ENCODE measurements at places on chromosomes 13 and 19. TPM values are rescaled to one million over a fixed set of nuclear protein-coding genes. Genes with fewer than 3 reads are reported as not detected.

Gene ATP4B
- not detected for polyA plus RNA-seq

Gene GSK3A
- polyA plus RNA-seq, result 19.3 TPM

Gene MBD3L2
- polyA plus RNA-seq, result not detected

Gene ZNF550
- polyA plus RNA-seq, result 4.1 TPM

Gene PRR20D
- polyA plus RNA-seq, result not detected

Gene ODAD3
- not detected for polyA plus RNA-seq

Gene ERICH4
- not detected for polyA plus RNA-seq

- no peak for DNase-seq
Observed at GRCh38 chr19:48962029-48962848, 2.9 kb upstream of the FTL start.

- DNase-seq, result no peak
Observed at GRCh38 chr13:40207001-40207478, 459.4 kb downstream of the FOXO1 start.

DNA sequence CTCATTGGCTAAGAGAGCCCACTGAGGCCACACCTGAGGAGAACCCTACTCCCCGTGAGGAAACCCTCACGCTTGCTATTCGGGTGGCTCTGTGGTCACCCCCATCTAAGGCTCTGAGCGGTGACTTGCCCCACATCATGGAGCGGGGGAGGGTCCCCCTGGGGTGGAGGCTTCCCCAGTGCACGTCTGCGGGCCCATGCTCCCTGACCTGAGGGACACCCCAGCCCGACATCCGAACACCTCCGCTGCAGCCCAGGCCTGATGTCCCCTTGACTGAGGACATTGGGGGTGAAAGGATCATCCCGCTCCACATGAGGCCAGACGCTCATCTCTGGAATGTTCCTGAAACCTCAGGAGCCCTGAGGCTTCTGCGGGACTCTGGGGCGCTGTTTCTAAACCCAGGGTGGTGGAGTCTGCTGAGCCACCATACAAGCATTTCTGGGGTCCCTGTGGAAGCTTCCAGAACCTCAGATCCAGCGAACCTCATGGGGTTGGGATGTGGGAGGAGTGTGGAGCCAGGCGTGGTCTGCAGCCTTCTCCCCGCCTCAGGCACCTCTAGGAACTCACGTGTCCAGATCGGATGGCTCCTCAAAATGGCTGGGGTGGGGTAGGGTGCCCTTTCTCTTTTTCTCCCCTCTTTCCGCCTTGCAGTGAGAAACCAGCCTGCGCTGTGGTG lies 19.9 kb downstream of the TMED1 start:
- DNase-seq, result no peak

- DNase-seq, result no peak
Observed at GRCh38 chr13:47932950-47933923, 67.8 kb downstream of the SUCLA2 start.

DNA sequence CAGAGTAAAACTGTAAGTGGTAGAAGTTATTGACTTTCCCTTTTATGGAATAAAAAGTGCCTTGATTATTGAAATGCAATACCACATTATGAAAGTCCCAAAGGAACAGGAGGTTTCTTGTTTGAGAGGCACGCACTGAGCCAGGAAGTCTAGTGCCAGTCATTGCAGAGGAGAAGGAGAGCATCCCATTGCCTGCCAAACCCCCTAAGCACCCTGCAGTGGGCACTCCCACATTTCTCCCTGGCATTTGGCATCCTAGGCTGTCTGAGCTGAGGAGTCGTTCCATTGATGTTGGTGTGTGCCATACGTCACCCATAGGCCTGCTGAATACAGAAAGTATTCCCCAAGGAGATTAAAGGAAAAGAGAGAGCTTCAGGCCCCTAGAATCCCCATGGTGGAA lies 85.7 kb upstream of the MBNL2 start:
- no peak for DNase-seq

- no peak for DNase-seq
Observed at GRCh38 chr19:50190439-50190891, 13.0 kb upstream of the MYH14 start.

DNA sequence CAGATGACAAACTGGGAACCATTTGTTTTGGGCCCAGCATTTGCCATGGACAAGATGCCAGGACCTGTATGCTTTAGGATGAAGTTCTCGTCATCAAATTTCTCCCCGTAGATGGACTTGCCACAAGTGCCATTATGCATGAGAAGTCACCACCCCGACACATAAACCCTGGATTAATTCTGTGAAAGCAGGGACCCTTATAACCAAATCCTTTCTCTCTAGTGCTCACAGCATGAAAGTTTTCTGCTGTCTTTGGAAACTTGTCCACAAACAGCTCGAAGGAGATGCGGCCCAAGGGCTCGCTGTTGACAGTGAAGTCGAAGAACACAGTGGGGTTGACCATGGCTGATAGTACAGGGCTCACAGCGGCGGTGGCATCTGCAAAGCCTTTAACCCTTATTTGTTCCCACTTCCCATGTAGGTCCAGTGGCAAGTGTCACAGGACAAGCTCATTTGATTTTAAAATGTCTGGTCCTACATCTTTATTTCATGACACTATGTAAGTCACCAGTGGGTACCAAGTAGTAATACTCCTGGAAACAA lies 75.2 kb upstream of the MIR17HG start:
- no peak for DNase-seq

- DNase-seq, result no peak
Observed at GRCh38 chr19:46866407-46867136, 5.8 kb downstream of the ARHGAP35 start.

- no peak for DNase-seq
Observed at GRCh38 chr13:73772449-73773167, 361.6 kb downstream of the KLF12 start.

GRCh38 chr19:39098365-39099269 lies 14.4 kb downstream of the ACP7 start:
- DNase-seq, result no peak

DNA sequence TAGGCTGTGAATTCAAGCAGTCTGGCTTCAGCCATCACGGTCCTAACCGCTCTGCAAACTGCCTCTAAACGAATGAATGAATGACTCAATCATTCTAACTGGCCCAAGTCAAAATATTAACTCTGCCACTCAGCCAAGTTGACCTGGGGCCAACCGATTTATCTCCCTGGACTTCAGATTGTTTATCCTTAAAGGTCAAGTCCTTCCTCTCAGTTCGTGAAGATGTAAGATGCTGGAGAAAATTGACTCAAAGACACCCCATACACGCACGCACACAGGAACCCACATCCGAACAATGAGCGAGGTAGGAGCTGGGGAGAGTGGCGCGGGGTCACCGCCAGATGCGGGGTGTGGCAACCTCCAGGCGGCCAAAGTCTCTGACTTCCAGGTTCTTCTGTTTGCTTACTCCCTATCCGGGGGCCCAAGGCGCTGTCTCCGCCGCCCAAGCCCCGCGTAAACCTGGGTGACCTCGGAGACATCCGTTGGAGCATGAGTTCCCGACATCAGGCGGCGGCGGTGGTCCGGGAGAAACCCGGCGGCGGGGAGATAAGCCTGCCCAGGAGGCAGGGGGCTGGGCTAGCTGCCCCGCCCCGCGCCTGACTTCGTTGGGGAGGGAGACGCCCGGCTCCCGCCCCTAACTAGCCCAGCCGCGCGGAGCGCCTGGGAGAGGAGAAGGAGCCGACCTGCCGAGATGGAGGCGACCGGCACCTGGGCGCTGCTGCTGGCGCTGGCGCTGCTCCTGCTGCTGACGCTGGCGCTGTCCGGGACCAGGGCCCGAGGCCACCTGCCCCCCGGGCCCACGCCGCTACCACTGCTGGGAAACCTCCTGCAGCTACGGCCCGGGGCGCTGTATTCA lies at the start of gene CYP2S1:
TSS of gene CYP2S1 (plus strand) at position 646 of the 856 bp plus-strand sequence. CDS start at position 692, 46 bp downstream.
- DNase-seq, result no peak

DNA sequence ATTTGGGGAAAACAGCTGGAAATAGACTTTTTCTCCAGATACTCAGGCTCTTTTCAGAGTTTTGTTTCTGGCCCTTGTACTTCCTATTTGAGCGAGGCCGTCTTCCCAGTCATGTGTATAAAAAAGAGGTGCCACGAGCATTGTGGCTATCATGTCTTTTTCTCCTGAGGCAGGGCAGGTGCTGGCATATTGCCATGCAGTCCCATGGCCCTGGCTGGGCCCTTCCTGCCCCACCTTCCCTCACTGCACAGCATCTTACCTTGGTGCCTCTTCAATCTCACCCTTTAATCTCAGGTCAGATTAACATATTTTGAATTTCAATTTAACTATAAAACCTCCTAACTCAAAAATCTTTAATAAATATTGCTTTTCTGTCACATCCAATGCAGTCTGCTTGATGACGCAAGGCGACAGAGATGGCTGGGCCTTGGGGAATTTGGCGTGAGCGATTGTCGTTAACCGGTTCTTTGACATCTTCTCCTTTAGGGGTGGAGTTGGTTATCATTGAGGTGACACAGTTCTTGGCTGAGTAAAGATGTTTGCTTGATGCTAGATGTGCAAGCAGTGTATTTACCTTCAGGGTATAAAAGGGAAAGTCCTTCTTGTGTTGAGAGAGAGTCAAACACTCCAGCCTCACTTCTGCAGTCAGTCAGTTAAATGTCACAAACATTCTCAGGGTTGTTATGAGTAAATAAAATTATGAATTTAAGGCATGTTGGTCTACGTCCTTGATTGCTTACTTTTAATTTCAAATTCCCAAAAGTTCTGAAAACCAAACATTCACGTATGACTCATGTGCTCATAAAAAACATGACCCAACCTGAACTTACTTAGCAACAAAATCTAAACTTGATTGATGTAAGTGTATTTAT lies 289.9 kb downstream of the MYO16 start:
- no peak for DNase-seq

- no peak for DNase-seq
Observed at GRCh38 chr13:38850868-38851626, 139.6 kb downstream of the STOML3 start.

- no peak for DNase-seq
Observed at GRCh38 chr19:39915101-39915847, 19.2 kb downstream of the FCGBP start.

- no peak for DNase-seq
Observed at GRCh38 chr13:32117001-32117400, 85.4 kb downstream of the FRY start.

DNA sequence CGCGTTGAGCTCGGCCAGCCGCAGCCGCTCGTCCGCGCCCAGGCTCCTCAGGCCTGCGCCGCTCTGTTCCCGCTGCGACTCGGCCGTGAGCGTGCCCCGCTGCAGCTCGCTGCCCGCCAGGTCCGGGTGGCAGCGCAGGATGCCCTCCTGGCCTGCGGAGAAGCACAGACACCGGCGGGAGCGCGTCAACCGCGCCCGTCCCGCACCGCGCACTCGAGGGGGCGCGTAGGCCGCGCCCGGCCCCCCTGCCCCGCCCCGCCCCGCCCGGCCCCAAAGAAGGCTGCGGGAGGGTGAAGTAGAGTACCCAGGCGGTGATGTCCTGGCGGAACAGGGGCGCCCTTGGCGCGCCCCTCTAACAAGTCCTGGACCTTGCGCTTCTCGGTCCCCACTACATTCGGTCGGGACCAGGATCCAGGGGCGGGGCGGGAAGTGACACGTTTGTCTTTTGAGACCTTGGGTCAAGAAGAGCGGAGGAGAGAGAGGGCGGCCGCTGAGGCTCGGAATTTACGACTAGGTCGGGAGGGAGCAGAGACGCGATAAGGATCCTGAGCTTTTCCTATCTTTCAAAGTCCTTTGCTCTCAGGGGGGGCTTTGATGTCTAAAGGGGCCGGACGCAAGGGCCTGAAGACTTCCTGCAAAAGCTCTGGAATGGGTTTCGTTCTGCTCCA lies 9.3 kb upstream of the CDX2 start:
- no peak for DNase-seq

DNA sequence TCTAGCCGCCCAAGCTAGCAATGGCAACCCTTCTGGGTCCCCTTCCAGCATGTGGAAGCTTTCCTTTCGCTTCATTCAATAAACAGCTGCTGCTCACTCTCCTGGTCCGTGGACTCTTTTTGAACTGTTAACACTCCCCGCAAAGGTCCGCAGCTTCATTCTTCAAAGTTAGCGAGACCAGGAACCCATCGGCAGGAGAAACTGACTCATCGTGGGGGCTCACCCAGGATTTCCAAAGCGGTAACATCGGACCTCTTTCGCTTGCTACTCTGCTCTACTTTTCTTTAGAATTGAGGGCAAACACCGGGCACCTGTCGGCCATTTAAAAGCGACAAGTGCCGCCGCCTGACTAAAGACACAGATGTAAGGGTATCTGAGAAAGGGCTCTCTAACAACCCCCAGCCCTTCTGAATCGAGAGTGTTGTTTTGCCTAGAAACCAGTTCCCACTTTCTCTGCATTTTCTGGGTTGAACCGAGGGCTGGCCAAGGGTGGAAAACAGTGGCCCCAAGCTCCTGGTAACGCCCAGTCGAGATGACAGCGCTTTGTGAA lies 5.8 kb downstream of the UBA52 start:
- no peak for DNase-seq

- no peak for DNase-seq
Observed at GRCh38 chr13:37132211-37132610, 26.7 kb upstream of the CSNK1A1L start.

GRCh38 chr19:40219721-40220276 lies 1.6 kb upstream of the TTC9B start:
- DNase-seq, result no peak

DNA sequence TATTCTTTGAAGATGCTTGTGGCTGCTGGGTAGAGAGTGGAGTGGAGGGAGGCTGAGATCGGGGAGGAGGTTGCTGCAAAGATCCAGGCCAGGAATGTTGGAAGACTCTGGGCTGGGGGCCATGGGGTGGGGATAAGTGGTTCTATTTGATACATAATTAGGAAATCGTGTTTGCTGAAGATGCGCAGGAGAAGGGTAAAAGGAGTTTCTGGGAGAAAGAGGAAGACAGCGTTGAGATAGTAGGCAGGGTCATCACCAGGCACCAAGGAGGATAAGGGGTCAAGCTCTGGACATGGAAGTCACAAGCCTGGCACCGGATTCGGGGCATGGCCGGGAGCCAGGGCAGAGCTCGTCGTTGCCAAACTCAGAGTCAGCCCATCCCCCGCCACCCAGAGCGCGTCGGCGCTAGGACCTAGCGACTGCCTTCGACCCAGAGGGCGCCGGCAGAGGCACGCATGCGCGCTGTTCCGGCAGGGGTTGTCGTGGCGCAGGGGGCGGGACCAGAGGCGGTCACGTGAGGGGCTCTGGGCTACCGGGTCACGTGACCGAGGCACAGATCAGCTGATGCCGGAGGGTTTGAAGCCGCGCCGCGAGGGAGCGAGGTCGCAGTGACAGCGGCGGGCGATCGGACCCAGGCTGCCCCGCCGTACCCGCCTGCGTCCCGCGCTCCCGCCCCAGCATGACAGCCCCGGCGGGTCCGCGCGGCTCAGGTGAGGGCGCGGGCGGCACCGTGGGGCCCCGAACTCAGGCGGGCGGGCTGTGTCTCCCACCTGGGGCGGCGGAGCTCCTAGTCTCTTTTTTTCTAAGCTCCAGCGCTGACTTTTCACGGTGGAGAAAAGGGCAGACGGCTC lies at the start of gene MCOLN1:
TSS of gene MCOLN1 (plus strand) at position 553 of the 851 bp plus-strand sequence. CDS start at position 680, 127 bp downstream.
- DNase-seq, result peak; percentile 100
